Stimulated activated CD4-positive, alpha-beta T cell treated with anti-CD3 and anti-CD28 coated beads, Interleukin-1b, Interleukin-23, amount 100 ng/mL, for 4 hours (primary cell): ENCODE measurements at places on chromosomes 11 and 22.

GRCh38 chr11:112213753-112214152 is 12.5 kb upstream of the PTS start:
- no peak for DNase-seq

DNA sequence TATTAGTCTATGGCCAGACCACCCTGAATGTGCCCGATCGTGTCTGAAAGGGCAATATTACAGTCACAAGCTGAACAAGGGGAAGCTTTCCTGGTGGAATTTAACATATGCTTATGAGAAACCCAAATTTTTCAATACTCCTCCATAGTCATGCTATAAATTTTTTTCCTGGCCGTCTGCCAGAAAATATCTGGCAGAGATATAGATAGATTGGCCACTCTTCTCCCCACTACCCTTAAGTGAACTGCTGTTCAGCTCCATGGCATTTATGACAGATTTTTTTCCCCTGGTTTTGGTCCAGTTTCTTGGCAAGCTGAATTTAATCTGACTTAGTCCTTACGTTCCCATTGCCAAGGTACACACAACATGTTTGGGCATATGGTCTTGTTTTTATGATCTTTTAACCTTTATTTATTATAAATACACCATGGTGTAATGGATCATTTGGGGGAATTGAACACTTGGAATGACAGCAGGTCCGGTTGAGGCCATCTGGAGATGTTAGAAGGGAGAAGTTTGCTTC is 328.5 kb downstream of the CNTN5 start:
- DNase-seq, result no peak

- no peak for DNase-seq
Measured at GRCh38 chr11:68312117-68312779, at the start of gene LRP5. LRP5 (plus strand) TSS chr11:68312591; CDS start chr11:68312715, 124 bp downstream.

DNA sequence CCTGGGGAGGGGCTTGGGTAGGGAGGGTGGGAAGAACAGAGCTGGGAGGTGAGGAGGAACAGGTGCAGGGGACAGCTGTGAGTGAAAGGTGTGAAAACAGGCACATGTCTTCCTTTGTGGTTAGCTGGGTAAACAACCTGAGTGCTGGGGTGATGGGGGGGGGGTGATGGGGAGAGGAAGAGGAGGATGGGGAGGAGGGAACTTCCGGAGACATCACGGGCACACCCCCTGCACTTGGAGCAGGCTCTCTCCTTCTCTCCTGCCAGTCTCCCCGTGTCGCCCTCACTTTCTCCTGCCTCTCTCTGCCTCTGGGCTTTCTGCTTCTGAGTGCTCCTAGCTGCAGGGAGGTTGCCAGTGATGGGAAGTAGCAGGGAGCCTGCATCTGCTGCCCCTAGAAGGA is 8.8 kb downstream of the CXCR5 start:
- DNase-seq, result no peak

DNA sequence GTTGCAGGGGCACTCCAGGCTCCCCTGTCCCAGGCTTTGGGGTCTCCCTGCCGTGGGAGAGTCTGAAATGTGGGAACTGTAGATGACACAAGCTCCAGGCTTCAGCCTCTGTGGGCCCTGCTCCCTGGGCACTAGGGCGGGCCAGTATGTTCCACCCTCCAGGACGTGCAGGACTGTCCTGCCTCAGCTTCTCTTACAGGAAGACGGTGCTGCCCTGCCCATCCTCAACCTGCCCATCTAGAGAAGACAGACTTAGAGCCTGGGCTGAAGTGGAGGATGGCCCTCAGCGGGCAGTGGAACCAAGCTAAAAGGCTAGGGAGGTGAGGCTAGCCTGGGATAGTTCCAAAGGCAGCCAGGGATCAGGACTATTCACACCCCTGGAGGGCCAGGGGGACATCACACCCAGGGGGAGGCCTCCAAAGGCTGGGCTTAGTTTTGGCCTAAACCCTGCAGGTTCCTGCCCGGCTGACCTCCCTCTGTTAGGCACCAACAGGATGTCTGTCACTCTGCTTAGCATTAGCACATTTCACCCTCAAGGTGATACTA is 4.0 kb upstream of the CERK start:
- no peak for DNase-seq

DNA sequence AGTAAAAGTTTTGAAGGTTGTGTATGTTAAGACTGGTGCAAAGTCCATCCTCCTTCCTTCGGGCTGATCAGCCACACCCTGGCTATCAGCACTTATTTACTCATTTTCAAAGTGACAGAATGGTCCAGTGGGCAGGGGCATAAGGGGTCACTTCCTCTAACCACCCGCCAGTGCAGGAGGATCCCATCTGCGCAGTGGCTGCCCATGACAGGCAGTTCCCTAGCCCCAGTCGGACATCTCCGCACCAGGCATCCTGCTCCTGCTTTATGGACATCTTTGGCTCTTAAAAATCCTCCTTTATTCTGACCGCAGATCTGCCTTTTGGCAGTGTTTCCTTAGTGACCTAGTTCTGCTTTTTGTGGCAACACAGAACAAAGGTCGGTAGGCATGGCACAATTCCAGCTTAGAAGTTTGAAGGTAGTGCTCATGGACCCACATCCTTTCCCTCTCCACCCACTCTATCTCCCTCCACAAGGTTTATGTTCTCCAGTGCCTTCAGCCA is 55.9 kb downstream of the BMAL1 start:
- DNase-seq, result no peak

DNA sequence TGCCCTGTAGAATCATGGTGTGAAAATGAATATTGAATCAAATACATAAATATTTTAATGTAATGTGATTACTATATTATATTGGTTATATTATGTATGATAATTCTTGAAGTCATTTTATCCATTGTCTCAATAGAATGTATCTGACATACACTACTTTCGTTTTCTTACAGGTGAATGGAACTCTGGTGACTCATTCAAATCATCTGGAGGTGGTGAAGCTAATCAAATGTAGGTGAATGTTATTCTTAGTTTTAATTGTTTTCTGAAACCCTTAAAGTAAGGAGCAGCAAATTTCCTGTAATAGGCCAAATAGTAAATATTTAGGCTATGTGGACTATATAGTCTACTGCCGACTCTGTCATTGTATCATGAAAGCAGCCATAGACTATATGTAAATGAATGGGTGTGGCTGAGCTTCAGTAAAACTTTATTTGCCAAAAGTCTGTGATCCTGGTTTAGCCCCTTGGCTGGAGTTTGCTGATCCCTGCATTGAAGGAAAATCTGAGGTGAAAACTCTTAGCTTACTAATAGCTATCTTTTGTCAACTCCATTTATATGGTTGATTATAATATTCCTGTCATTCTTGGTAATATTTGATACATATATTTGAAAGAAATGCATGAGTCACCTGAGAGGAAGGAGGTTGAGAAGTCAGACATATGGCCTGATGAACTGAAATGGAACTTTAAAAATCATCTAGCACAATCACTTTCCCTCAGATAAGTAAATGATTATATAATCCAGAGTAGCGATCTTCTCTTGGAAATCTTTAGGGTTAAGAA is 87.2 kb upstream of the GRIK4 start:
- DNase-seq, result no peak

DNA sequence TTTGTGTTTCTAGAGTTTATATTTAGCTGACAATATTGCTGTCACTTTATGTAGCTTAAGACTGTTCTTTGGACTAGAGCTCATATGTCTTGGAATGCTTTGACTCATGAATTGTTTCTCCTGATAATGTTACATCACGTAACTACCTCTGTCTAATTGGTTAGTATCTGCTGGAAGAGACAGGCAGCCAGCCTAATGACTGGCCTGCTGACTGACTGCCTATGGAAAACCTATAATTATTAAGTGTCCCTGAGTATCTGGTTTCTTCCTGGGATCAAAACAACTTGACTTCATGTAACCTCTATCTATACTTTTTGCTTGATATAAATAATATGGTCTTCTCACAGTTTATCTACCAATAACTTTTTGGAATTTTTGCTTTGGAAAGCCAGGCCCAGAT is 9.4 kb downstream of the SOX6 start:
- no peak for DNase-seq

GRCh38 chr11:103988595-103988969 is 47.9 kb upstream of the DDI1 start:
- DNase-seq, result no peak
